ENCODE measurements at places on chromosomes 12 and 14. TPM values are rescaled to one million over a fixed set of nuclear protein-coding genes. Genes with fewer than 3 reads are reported as not detected.

Gene SDR39U1
- 7.9 TPM for total RNA-seq

DNA sequence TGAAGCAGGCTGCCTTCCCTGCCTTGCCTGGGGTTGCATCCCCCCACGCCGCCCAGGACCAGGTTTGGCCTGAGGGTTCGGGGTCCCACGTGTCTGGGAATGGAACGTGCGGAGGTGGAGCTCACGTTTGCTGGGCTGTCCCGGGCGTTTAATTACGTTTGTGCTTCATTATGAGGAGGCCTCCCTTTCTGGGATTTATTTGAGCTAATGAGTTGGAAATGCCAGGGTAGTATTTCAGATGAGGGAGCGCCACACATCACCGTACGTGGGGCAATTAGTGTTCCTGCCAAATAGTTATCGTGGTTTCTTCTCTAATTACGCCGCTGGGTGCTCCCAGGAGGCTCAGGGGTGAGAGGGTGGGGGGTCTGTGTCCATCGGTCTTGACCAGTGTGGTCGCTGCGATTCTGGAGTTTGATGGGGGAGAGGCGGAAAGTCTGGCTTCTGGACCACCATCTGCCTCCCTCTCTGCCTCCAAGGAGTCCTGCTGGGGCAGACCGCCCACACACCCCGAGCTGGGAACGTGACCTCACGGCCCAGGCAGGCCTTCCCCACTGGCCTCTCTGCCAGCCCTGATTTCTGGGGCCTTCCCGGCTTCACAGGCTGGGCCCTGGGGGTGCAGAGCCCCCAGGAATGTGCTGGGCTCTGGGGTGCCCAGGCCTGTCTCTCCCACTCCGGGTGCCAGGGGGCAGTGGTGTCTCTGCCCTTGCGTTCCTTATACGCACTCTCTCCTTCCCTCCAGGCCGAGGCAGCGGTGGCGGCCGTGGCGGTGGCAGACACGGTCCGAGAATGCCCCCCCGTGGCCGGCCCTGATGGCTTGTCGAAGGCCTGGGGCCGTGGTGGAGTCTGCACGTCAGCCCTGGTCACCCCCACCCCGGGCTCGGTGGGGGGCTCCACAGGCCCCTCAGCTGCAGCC is 18.9 kb downstream of the KIF26A start:
- H3K36me3 ChIP-seq: no peaks in the 10 kb centered on the region
- no peak overlapping the region for H3K4me3 ChIP-seq
- H3K27ac ChIP-seq: no peak overlapping the region
- no peaks in the 10 kb centered on the region for H3K4me1 ChIP-seq
- no peaks in the 10 kb centered on the region for H3K27me3 ChIP-seq

DNA sequence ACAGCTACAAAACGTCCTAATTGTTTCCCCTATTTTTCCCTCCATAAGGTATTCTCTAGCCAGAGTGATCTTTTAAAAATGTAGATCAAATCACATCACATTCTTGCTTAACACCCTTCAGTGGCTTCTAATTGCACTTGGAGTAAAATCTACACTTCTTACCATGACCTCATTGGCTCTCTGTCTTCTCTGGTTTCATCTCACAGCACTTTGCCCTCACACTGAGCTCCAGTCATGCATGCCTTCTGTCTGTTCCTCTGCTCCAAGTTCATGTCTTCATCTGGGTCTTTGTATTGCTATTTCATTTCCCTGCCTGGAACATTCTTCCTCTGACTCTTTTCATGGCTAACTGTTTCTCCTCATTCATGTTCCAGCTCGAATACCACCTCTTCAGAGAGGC is 220.4 kb upstream of the GARIN6 start:
- no peak overlapping the region for H3K4me3 ChIP-seq
- H3K27me3 ChIP-seq: no peaks in the 10 kb centered on the region
- DNase-seq: no peak
- no peaks in the 10 kb centered on the region for H3K36me3 ChIP-seq
- H3K27ac ChIP-seq: no peak overlapping the region
- H3K4me1 ChIP-seq: no peaks in the 10 kb centered on the region

Gene CISTR
- not detected for total RNA-seq

Gene MDGA2
- total RNA-seq: not detected

- H3K27ac ChIP-seq: no peak overlapping the region
- H3K27me3 ChIP-seq: no peaks in the 10 kb centered on the region
- H3K36me3 ChIP-seq: peaks cover 6% of the 10 kb centered on the region
- DNase-seq: no peak
- H3K4me1 ChIP-seq: peaks cover 47% of the 10 kb centered on the region
Observed at GRCh38 chr12:121166356-121166755, 33.7 kb downstream of the P2RX7 start.

DNA sequence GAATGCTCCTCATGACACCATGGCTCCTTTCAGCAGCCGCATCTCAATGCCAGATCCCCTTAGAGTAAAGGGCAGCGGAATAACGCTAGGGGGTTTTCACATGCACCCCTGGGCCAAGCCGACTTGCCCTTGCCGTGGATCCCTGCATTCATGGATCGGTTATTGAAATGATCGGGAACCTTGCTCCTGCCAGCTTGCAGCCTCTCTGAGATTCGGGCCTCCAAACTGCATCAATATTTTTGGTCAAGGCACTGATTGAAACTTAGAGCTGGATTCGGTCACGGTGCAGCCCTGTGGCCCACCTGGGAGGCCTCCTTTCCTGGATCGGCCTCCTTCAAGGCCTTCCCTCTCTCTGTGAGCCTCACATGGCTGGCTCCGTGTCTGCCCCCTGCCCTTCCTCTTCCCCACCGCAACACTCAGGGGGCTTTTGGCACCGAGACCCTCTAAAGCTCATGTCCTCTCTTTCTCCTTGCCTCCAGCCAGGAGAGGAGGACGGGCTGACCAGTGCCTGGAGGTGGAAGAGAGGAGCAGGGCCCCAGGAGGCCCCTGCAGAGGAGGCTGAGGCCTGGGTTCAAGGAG is 1.8 kb downstream of the PTPN6 start:
- no peak overlapping the region for H3K27ac ChIP-seq
- H3K27me3 ChIP-seq: no peaks in the 10 kb centered on the region
- H3K4me1 ChIP-seq: 0 out of 2 replicates have a peak, but pooled peaks cover 4% of the 10 kb centered on the region
- no peak overlapping the region for H3K4me3 ChIP-seq
- no peaks in the 10 kb centered on the region for H3K36me3 ChIP-seq

DNA sequence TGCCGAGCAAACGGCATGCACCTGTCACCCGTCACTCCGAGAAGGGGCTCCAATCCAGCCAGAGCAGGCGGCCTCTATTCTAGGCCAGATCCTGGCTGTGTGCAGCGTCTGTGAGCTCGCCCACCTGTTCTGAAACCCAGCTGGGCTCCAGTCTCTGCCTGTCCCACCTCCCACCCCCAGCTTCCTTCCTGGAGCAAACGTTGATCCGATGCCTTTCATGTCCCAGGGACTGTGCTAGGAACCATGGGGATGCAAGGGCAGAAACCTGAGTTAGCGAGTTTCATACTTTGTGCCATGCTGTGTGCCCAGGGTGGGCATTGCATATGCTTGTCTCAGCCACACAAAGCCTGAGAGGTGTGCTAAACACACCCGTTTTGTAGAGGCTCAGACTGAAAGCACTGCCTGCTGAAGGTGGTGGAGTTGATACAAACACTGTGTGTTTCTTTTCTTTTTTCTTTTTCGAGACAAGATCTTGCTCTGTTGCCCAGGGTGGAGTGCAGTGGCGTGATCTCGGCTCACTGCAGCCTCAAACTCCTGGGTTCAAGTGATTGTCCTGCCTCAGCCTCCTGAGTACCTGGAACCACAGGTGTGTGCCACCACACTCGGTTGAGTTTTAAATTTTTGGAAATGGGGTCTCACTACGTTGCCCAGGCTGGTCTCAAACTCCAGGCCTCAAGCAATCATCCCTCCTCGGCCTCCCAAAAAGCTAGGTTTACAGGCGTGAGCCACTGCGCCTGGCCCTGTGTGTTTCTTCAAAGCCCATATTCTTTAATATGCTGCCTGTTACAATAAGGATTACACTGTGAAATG is 84.1 kb upstream of the MED13L start:
- DNase-seq: no peak
- H3K36me3 ChIP-seq: no peaks in the 10 kb centered on the region
- H3K27me3 ChIP-seq: no peaks in the 10 kb centered on the region
- peaks cover 29% of the 10 kb centered on the region for H3K4me1 ChIP-seq

- no peaks in the 10 kb centered on the region for H3K4me1 ChIP-seq
- no peak for DNase-seq
- H3K4me3 ChIP-seq: no peak overlapping the region
- no peaks in the 10 kb centered on the region for H3K36me3 ChIP-seq
- no peak overlapping the region for H3K27ac ChIP-seq
Observed at GRCh38 chr12:47954467-47955045, 8.8 kb upstream of the TMEM106C start.

DNA sequence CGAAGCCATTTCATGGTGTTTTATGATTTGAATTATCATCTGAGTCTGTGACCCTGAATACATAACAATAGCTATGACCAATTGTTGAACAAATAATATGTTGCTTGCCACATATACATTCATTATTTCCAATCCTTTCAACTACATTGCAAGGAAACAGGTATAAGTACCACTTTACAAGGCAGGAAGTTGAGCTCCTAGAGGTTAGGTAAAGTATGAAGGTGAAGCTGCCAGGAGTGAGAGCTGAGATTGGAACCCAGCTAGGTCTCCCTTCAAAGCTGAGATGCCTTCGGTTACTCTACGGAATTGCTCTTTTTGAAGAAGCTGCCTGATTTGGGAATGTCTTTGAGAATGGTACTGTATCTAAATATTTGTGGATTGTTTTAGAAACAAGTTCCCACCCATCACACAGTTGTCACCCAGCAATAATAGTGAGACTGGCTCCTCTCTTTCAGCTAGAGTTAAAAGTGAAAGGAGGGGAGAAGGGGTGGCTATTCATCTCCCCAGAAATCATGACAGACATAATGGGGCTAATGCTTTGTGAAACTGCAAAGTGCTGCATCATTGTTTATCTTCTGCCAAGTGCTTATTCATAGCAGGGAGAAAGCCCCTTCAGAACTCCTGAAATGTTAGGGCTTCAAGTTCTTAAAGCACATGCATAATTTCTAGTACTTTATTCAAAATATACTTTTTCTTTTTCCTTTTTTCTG is 75.9 kb upstream of the AMIGO2 start:
- peak; percentile 47 for DNase-seq
- H3K27me3 ChIP-seq: no peaks in the 10 kb centered on the region
- no peaks in the 10 kb centered on the region for H3K36me3 ChIP-seq
- no peak overlapping the region for H3K4me3 ChIP-seq

DNA sequence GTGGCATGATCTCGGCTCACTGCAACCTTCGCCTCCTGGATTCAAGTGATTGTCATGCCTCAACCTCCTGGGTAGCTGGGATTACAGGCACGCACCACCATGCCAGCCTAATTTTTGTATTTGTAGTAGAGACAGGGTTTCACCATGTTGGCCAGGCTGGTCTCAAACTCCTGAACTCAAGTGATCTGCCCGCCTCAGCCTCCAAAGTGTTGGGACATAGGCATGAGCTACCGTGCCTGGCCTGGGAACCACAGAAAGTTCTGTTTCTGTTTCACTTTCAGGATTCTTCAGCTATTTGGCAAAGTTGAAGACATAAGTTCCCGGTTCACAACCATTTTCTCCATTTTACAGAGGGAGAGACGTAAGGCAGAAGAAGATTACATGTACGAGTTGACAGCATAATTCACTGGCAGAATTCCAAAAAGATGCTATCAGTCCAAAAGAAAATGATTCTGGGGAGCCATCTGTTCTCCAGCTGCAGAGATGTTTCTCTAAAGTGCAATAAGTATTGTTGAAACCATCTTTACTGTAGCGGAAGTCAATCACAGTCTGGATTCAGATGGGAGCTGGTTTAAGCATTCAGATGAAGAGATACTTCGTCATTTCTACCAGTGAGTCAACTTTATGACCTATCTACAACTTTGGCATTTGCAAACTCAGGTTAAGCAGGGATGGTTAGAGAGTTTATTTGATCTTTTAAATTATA is 8.1 kb upstream of the RNF34 start:
- no peak overlapping the region for H3K4me3 ChIP-seq
- DNase-seq: no peak
- no peaks in the 10 kb centered on the region for H3K27me3 ChIP-seq
- H3K36me3 ChIP-seq: no peaks in the 10 kb centered on the region
- peaks cover 11% of the 10 kb centered on the region for H3K4me1 ChIP-seq

- no peaks in the 10 kb centered on the region for H3K27me3 ChIP-seq
- H3K4me1 ChIP-seq: no peaks in the 10 kb centered on the region
- no peak overlapping the region for H3K4me3 ChIP-seq
- no peak overlapping the region for H3K27ac ChIP-seq
Observed at GRCh38 chr14:33393895-33394368, 455.3 kb downstream of the NPAS3 start.

GRCh38 chr12:111011999-111012600 is 91.7 kb upstream of the MYL2 start:
- H3K27ac ChIP-seq: no peak overlapping the region
- 0 out of 2 replicates have a peak, but pooled peaks cover 9% of the 10 kb centered on the region for H3K27me3 ChIP-seq
- H3K4me1 ChIP-seq: no peaks in the 10 kb centered on the region
- no peak for DNase-seq
- H3K4me3 ChIP-seq: no peak overlapping the region
- H3K36me3 ChIP-seq: no peaks in the 10 kb centered on the region

- no peaks in the 10 kb centered on the region for H3K27me3 ChIP-seq
- peaks cover 14% of the 10 kb centered on the region for H3K4me1 ChIP-seq
- peak; percentile 30 for DNase-seq
- H3K36me3 ChIP-seq: no peaks in the 10 kb centered on the region
Observed at GRCh38 chr12:47397664-47398281, 308.1 kb downstream of the RPAP3 start.

Gene IQSEC3
- total RNA-seq: not detected

DNA sequence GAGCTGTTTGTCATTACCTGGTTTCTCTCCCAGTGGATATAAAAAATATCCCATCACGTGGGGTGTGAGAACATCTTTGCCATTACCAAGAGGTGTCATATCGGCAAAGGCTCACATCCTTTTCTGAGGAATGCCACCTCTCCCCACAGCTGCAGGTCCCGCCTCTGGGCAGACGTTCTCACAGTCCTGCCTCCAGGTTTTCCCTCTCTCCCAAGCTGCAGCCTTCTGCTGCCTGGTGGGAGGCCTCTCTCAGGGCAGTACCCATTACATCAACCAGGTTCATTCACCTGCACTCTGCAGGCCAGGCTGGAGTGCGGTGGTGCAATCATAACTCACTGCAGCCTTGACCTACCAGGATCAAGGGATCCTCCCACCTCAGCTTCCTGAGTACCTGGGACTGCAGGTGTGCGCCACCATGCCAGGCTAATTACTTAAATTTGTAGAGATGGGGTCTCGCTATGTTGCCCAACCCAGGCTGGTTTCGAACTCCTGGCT is 15.0 kb upstream of the TMEM119 start:
- no peaks in the 10 kb centered on the region for H3K27me3 ChIP-seq
- no peaks in the 10 kb centered on the region for H3K36me3 ChIP-seq
- no peak overlapping the region for H3K4me3 ChIP-seq
- DNase-seq: no peak
- H3K27ac ChIP-seq: no peak overlapping the region

GRCh38 chr12:6833189-6833890 is 5.1 kb downstream of the P3H3 start:
- peaks cover 38% of the 10 kb centered on the region for H3K27me3 ChIP-seq
- no peak overlapping the region for H3K27ac ChIP-seq
- DNase-seq: no peak
- H3K36me3 ChIP-seq: 0 out of 2 replicates have a peak, but pooled peaks cover 3% of the 10 kb centered on the region

GRCh38 chr12:88334271-88334670 is 192.2 kb downstream of the TMTC3 start:
- no peaks in the 10 kb centered on the region for H3K27me3 ChIP-seq
- no peaks in the 10 kb centered on the region for H3K36me3 ChIP-seq
- no peak overlapping the region for H3K27ac ChIP-seq

GRCh38 chr14:75522224-75522982 is at the start of gene BATF:
Gene BATF, plus strand, starts transcription at chr14:75522469. Its CDS starts 214 bp downstream, at chr14:75522683.
- H3K27ac ChIP-seq: no peak within 1 kb of the TSS
- 0 out of 2 replicates have a peak, but pooled peaks cover 4% of the 10 kb centered on the region for H3K4me1 ChIP-seq
- DNase-seq: no peak
- no peak within 1 kb of the TSS for H3K4me3 ChIP-seq
- no peaks in the 10 kb centered on the region for H3K36me3 ChIP-seq

Gene SERPINA10
- not detected for total RNA-seq

- H3K27me3 ChIP-seq: 0 out of 2 replicates have a peak, but pooled peaks cover 2% of the 10 kb centered on the region
- H3K4me3 ChIP-seq: no peak overlapping the region
- no peaks in the 10 kb centered on the region for H3K36me3 ChIP-seq
- H3K4me1 ChIP-seq: no peaks in the 10 kb centered on the region
Observed at GRCh38 chr12:247271-247670, 15.4 kb downstream of the SLC6A13 start.
